Activated CD4-positive, alpha-beta T cell treated with anti-CD3 and anti-CD28 coated beads, Interleukin-2, amount 50 U/mL, for 48 hours (primary cell): ENCODE measurements at places on chromosomes 11 and 22.
A peak's percentile ranks its signal among the peaks of the same experiment; 100 is the strongest.

- DNase-seq: no peak
Measured at GRCh38 chr11:85167038-85167437, 460.1 kb downstream of the DLG2 start.

DNA sequence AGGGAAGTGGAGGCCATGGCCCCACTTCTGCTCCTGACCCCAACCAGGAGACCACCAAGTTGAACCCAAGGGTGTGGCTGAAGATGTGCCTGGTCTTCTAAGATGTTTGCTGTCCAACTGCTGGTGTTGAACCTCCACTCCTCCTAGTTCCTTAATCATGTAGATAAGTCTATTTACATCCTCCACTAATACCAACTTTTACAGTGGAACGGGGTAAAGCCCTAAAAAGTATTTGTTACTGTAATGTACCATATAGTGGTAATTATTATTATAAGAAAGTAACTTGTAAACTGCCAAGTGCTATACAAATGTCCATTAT, 19.0 kb upstream of the RASSF10 start:
- no peak for DNase-seq

GRCh38 chr11:107337917-107338316, 119.7 kb downstream of the CWF19L2 start:
- no peak for DNase-seq

- peak; percentile 62 for DNase-seq
Measured at GRCh38 chr22:36252754-36253522, at the start of gene APOL1. TSS of gene APOL1 (plus strand) at chr22:36253133. CDS start at chr22:36254956, 1,823 bp downstream.

GRCh38 chr11:27370374-27370773, 7.4 kb upstream of the CCDC34 start:
- DNase-seq: no peak
